ENCODE measurements at places on chromosomes 16 and 17. TPM values are rescaled to one million over a fixed set of nuclear protein-coding genes. Genes with fewer than 3 reads are reported as not detected.

GRCh38 chr16:57623251-57624043 lies 5.0 kb upstream of the ADGRG1 start:
- H3K4me3 ChIP-seq = no peak overlapping the region
- H3K4me1 ChIP-seq = no peaks in the 10 kb centered on the region
- peaks cover 5% of the 10 kb centered on the region for H3K27me3 ChIP-seq

Gene GPR142
- not detected for total RNA-seq

Gene HS3ST3A1
- total RNA-seq = 1.3 TPM

GRCh38 chr17:73232587-73233373 lies 28.9 kb downstream of the CPSF4L start:
- DNase-seq = peak; percentile 43
- H3K27ac ChIP-seq = peak overlapping the region; percentile 97

DNA sequence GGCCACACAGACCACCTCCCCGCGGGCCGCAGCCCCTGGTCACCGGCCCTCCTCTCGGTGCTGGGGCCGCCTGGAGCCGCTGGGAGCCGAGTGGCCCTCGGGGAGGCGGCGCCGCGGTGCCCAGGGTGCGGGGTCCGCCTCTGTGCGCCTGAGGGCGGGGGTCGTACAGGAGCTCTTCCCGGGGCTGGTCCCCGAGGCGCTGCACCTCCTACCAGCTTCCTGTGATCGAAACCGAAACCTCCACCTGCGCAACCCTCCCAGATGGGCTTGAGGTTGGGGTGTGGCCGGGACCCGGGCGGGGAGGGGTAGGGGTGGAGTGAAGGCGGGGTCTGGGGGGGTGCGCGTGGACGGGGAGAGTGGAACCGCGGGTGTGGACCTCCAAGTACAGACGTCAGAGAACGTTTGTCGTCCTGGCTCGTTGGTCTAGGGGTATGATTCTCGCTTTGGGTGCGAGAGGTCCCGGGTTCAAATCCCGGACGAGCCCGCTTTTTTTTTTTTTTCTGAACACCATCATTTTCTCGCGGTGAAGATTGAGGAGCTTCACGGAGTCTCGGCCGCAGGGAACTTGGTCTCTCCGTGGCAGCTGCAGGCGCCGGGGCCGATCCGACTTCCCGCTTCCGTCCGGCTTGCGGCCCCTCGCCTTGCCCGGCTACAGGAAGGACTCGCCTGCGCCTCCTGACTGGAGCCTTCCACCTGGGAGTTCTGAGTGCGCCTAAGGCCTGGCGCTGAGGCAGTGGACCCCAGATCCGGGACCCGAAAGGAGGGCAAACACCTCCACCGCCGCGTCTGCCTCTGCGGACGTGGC lies 23.9 kb downstream of the ZNF213 start:
- H3K36me3 ChIP-seq = no peaks in the 10 kb centered on the region
- DNase-seq = peak; percentile 62
- peak overlapping the region; percentile 75 for H3K27ac ChIP-seq

- no peak overlapping the region for H3K27ac ChIP-seq
- H3K36me3 ChIP-seq = no peaks in the 10 kb centered on the region
These were observed 57.6 kb upstream of the IRX5 start for GRCh38 chr16:54873071-54873470.

- no peaks in the 10 kb centered on the region for H3K36me3 ChIP-seq
- no peaks in the 10 kb centered on the region for H3K27me3 ChIP-seq
- DNase-seq = peak; percentile 13
- peak overlapping the region; percentile 90 for H3K27ac ChIP-seq
These were observed 1.1 kb upstream of the HAPSTR1 start for GRCh38 chr16:9090101-9090959.

- peak; percentile 96 for DNase-seq
- H3K4me1 ChIP-seq = peaks cover 23% of the 10 kb centered on the region
- peak within 1 kb of the TSS; percentile 76 for H3K4me3 ChIP-seq
- peak within 1 kb of the TSS; percentile 81 for H3K27ac ChIP-seq
- no peaks in the 10 kb centered on the region for H3K27me3 ChIP-seq
- H3K36me3 ChIP-seq = no peaks in the 10 kb centered on the region
These were observed at the start of gene DHX8 for GRCh38 chr17:43483674-43484551. Gene DHX8, plus strand, starts transcription at chr17:43483975. Its CDS starts 63 bp downstream, at chr17:43484038.

- no peak for DNase-seq
- H3K27me3 ChIP-seq = no peaks in the 10 kb centered on the region
- no peaks in the 10 kb centered on the region for H3K36me3 ChIP-seq
- no peak overlapping the region for H3K27ac ChIP-seq
- H3K4me3 ChIP-seq = no peak overlapping the region
These were observed 277.7 kb upstream of the N4BP1 start for GRCh38 chr16:48887646-48888210.

- H3K4me3 ChIP-seq = no peak overlapping the region
- H3K4me1 ChIP-seq = no peaks in the 10 kb centered on the region
- H3K27me3 ChIP-seq = peaks cover 26% of the 10 kb centered on the region
- DNase-seq = no peak
- no peaks in the 10 kb centered on the region for H3K36me3 ChIP-seq
These were observed 17.6 kb downstream of the EPOP start for GRCh38 chr17:38656959-38657823.

- no peaks in the 10 kb centered on the region for H3K36me3 ChIP-seq
- H3K4me3 ChIP-seq = no peak overlapping the region
- H3K27ac ChIP-seq = no peak overlapping the region
These were observed 9.4 kb upstream of the TOM1L1 start for GRCh38 chr17:54891176-54891821.

- H3K4me1 ChIP-seq = peaks cover 87% of the 10 kb centered on the region
- DNase-seq = no peak
- H3K27me3 ChIP-seq = no peaks in the 10 kb centered on the region
These were observed 15.4 kb downstream of the FBXO31 start for GRCh38 chr16:87368029-87368770.

Gene SCNN1B
- 0.95 TPM for total RNA-seq

GRCh38 chr16:79964104-79964503 lies 363.6 kb upstream of the MAF start:
- DNase-seq = no peak
- H3K36me3 ChIP-seq = no peaks in the 10 kb centered on the region
- no peak overlapping the region for H3K27ac ChIP-seq
- H3K4me1 ChIP-seq = no peaks in the 10 kb centered on the region
- no peak overlapping the region for H3K4me3 ChIP-seq

GRCh38 chr17:80624864-80625263 lies 80.2 kb downstream of the RPTOR start:
- no peak overlapping the region for H3K27ac ChIP-seq
- H3K4me1 ChIP-seq = peaks cover 38% of the 10 kb centered on the region

Gene KRTAP2-2
- total RNA-seq = not detected

Gene PIRT
- total RNA-seq = not detected

DNA sequence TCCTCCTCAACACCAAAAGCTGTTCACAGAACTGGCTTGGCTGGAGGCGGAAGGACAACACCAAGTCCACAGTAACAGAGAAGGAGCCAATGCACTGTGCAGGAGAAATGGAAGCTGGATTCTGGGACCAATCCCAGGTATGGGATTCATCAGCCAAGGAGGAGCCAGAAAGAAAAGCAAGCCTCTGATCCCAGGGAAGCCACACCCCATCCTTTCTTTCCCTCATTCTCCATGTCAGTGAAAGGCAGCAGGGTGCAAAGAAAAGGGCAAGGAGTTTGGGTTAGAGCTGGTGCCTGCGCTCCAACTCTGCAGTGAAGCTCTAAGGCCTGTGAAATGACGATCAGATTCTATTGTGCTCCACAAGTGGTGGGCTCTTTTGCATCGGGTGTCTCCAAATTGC lies 11.0 kb downstream of the DCAKD start:
- no peaks in the 10 kb centered on the region for H3K27me3 ChIP-seq
- peaks cover 31% of the 10 kb centered on the region for H3K4me1 ChIP-seq

DNA sequence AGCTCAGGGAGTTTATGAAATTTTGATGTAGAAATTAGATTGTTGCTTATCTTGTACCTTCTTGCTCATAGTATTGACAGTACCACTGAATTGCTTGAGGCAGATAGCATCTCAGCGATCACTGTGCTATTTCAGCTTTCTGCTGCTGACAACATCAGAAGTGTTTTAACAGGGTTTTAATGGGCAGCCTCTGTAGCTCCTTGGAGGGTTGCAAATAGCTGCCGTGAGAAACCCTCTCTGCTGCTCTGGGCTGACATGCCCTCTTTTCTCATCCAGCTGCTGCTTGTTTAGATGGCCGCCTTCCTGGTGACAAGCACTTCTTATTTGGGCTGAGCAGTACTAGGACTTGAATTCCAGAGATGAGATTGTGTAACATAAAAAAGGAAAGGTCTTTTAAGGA lies 180.2 kb upstream of the TBX2 start:
- H3K4me1 ChIP-seq = peaks cover 9% of the 10 kb centered on the region
- H3K27ac ChIP-seq = peak overlapping the region; percentile 58
- no peak overlapping the region for H3K4me3 ChIP-seq

Gene ITGAX
- total RNA-seq = 0.65 TPM

GRCh38 chr17:4474093-4474492 lies 24.6 kb upstream of the SPNS2 start:
- H3K27ac ChIP-seq = peak overlapping the region; percentile 51
- peaks cover 11% of the 10 kb centered on the region for H3K4me1 ChIP-seq

Gene C17orf67
- total RNA-seq = not detected

DNA sequence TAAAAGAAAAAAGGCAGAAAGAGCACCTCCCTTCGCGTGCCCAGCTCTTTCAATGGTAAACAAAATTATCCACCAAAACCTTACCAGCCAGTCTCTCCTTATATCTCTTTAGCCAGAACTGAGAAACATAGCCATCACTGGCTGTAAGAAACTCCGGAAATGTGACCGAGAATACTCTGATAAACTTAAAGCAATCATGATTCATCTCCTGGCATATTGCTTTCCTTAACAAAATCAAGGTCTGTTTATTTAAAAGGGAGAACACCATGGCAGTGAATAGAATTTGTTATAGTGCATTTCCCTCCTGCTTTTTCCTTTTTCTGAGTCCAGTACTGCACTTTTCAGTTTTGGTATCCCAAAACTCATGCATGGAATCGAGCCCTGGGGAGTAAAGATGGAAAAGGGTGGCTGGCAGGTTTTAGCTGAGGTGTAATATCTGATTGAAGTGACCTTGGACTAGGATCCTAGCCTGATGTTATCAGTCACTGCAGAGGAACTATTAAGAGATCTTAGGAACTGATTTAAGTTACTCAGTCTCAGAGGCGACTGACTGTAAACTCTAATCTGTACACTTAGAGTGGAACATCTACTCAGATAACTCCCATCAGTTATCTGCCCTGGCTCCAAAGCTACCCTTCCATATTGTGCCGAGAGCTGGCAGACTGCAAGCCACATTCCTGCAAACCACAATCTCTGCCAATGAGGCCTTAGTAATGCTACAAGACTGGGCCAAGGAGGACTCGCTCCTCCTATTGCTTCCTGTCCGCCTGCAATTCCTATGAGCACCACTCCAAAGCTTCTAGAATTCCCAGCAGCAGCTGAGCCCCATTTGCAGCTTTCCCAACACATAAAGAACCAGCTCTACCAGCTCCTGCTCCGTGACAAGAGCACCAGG lies 7.4 kb upstream of the COX10 start:
- H3K4me3 ChIP-seq = no peak overlapping the region
- peaks cover 14% of the 10 kb centered on the region for H3K4me1 ChIP-seq
- H3K36me3 ChIP-seq = no peaks in the 10 kb centered on the region
- peak overlapping the region; percentile 60 for H3K27ac ChIP-seq
- no peaks in the 10 kb centered on the region for H3K27me3 ChIP-seq

GRCh38 chr17:41530062-41531048 lies 2.2 kb upstream of the KRT19 start:
- H3K27me3 ChIP-seq = peaks cover 42% of the 10 kb centered on the region
- no peak for DNase-seq

Gene NAGS
- total RNA-seq = 0.36 TPM

DNA sequence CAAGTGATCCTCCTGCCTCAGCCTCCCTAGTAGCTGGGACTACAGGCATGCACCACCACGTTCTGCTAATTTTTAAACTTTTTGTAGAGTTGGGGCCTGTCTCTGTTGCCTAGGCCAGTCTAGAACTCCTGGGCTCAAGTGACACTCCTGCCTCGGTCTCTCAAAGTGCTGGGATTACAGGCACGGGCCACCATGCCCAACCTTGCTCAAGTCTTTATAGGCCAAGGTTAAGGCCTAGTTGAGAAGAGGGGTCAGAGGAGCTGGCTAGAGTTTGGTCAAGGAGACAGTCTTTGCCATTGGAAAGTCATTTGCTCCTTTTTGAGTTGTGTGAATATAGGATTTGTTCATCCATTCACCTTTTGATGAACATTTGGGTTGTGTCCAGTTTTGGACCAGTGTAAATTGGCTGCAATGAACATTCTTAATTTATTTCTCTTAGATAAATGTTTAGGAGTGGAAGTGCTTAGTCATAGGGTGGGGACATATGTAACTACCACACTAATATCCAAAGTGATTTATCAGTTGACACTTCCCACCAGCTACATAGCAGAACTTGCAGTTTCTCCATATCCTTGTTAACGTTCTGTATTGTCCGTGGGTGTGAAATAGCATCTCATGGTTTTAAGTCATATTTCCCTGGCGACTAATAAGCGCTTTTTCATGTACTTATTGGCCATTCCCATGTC lies 30.7 kb upstream of the ARHGAP17 start:
- no peak for DNase-seq
- H3K36me3 ChIP-seq = no peaks in the 10 kb centered on the region
- H3K27ac ChIP-seq = no peak overlapping the region
- peaks cover 19% of the 10 kb centered on the region for H3K4me1 ChIP-seq
- no peaks in the 10 kb centered on the region for H3K27me3 ChIP-seq

Data from gastrocnemius medialis (tissue), 4 donors.